ENCODE measurements at places on chromosomes 11 and 22.

GRCh38 chr22:41216984-41217383 is 11.9 kb downstream of the L3MBTL2 start:
- DNase-seq, result no peak

DNA sequence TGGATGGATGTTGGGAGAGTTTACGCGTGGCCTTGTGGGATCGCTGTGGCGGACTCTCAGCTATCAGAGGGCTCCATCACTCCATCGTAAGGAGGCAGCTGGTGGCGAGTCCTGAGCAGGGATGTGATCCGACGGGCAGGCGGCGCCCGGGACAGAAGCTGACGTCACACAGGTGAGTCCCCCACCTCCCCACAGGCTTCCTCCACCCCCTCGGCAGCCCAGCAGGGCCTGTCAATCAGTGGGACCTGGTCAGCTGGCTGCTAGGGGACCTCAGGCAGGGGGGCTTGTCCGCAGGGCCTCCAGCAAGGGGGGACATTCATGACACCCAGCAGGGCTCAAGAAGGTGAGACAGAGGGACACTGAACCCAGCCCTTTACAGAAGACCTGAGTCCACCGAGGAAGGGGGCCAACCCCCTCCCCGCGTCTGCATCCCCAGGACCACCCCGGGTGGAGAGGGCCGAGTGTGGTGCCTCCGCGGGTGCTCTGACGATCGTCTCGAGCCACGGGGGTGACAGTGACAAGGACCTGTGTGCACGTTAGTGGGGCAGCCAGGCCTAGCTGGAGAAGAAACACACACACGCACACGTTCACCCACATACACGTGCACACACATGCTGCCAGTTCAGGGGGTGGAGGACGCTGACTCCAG is 7.1 kb downstream of the HRAS start:
- no peak for DNase-seq

GRCh38 chr11:11419747-11420146 is 66.7 kb upstream of the CSNK2A3 start:
- DNase-seq, result no peak

GRCh38 chr11:67629386-67630227 is at the start of gene NUDT8:
Gene NUDT8 (minus strand): TSS chr11:67629937. CDS start chr11:67629911, 26 bp downstream.
- peak; percentile 87 for DNase-seq

GRCh38 chr11:73399636-73400035 is 23.4 kb downstream of the RELT start:
- no peak for DNase-seq

DNA sequence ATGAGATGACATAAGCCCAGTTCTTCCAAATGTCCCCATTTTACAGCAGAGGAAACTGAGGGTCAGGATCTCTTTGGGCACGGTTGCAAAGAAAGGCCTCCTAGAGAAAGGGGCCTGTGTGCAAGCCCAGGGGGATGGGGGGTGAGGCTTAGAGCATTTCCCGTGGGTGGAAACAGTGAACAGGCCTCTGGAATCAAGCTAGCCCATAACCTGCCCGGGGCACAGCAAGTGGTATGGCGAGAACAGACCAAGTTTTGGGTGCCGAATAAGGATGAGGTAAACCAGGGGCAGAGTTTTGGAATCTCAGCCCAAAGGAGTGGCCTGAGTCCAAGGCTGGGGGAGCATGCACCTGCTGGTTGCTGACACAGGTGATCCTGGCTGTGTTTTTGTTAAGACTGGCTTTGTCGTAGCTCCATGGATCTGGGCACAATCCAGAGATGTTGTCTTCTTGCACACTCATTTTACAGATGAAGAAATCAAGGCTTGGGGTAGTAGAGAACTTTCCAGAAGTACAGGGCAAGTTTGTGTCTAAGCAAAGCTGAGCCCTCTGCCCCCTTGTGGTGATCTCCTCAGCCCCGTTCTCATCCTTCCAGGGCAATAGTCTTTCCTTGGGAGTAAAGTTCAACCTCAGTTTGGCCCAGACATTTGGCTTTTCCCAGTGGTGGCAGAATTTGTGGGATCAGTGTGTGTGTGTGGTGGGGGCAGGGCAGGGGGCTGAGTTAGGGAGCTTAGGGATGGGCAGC is 53.5 kb upstream of the MYEOV start:
- peak; percentile 21 for DNase-seq

DNA sequence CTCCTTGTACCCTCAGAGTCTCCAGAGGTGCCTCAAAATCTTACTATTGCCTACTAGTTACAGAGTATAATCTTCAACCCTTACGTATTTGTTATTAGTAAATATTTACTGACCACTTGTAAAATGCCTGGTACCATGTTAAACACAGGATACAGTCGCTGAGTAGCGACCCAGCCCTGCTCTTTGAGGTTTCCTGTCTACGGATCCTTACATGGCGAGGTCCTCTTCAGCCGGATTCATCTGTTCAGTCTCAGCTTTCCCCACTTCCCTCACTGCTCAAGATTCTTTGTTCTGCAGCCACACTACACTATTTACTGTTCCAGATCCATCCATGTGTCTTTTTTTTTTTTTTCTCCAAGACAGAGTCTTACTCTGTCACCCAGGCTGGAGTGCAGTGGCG is 13.2 kb upstream of the TTC36 start:
- no peak for DNase-seq

DNA sequence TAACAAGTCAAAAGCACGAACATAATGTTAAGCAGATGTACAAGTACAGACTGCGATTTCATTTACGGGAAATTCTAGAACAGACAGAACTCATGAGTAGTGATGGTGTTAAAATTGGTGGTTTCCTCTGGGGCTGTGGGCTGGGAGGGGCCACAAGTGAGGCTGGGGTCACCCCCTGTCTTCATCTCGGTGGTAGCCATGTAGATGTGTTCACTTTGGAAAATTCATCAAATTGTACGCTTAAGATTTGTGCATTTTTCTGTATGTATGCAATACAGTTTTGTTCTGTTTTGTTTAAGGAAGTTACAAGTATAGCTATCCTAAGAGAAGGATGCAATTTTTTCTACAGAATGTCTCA is 504 bp upstream of the ASCC2 start:
- no peak for DNase-seq

All from right atrium auricular region (tissue), 2 donors.